ENCODE measurements at places on chromosomes 2 and 18.

- no peak overlapping the region for H3K27ac ChIP-seq
- no peaks in the 10 kb centered on the region for H3K36me3 ChIP-seq
- no peaks in the 10 kb centered on the region for H3K27me3 ChIP-seq
- H3K4me3 ChIP-seq, result no peak overlapping the region
- no peak for DNase-seq
Measured at GRCh38 chr18:75170022-75170789, 38.7 kb downstream of the PTGR3 start.

DNA sequence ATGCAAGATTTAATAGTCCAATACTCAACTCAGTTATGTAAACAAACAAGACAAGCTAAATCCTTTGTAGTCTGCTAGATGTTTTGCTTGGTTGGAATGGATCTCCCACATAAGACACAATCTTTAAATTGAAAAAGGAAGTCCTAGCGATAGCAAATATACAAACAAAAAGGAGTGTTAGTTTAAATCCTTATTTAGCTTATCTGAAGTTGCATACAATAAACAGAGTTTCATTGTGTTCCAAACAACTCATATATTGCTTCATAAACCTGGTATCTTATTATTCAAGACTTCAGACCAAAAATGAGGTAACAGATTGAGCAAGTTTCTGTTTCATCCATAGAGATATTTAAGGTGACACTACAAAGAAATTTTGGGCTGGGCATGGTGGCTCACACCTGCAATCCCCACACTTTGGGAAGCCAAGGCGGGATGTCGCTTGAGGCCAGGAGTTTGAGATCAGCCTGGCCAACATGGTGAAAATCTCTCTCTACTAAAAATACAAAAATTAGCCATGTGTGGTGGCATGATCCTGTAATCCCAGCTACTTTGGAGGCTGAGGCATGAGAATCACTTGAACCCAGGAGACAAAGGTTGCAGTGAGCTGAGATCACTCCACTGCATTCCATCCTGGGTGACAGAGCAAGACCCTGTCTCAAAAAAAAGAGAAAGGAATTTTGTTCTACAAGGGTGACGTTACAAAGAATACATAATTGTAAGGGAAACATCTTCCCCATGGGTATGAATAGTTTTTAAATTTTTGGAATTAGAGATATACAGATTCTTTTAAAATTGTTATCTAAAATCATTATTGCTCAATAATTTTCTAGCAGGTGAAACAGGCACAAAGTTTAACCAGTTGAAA is 150.5 kb upstream of the L3MBTL4 start:
- H3K27me3 ChIP-seq, result no peaks in the 10 kb centered on the region
- H3K36me3 ChIP-seq, result no peaks in the 10 kb centered on the region
- DNase-seq, result peak; percentile 62

DNA sequence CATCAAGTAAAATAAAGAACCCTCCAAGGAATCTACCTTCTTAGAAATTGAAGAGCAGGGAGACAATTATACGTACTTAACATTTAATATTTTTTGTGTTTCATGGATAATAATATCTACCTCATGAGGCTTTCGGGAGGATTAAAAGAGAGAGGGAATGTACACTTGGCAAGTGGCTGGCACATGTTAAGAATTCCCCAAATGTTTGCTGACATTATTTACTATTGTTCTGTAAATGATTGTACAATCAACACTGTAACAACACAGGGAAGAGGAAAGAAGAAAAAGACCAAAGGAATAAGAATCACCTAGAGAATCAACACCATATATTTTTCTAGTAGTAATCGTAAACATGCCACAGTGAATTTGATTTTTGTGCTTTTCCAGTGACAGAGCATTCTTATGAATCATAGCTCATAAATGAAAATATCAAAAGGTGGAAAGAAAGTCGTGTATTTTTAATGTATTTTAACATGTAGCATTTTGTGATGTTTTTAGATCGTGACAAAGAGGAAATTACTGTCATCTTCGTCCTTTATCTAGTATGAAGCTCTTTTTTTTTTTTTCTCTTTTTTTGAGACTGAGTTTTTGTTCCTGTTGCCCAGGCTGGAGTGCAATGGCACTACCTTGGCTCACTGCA is 67.3 kb downstream of the B3GNT2 start:
- no peaks in the 10 kb centered on the region for H3K36me3 ChIP-seq
- peaks cover 5% of the 10 kb centered on the region for H3K4me1 ChIP-seq
- DNase-seq, result no peak

DNA sequence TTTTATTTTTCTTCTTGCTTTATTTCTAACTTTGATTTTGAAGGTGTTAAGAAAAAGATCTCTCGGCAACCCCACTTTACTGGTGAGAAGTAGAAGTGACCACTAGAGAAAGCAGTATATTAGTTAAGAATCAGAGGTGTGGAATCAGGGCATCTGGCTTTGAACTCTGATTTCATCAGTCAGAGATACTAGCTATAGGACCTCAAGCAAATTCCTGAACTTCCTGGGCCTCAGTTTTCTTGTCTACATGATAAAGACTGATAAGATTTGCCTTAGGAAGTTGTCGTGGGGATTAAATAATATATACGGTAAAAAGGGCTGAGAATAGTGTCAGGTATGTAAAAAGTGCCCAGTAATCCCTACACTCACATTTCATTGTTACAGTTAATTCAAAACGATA is 440.3 kb upstream of the CRIM1 start:
- H3K27me3 ChIP-seq, result no peaks in the 10 kb centered on the region
- H3K4me1 ChIP-seq, result no peaks in the 10 kb centered on the region
- H3K27ac ChIP-seq, result no peak overlapping the region
- peak; percentile 50 for DNase-seq

- DNase-seq, result no peak
- H3K27me3 ChIP-seq, result no peaks in the 10 kb centered on the region
- H3K27ac ChIP-seq, result no peak overlapping the region
- peaks cover 2% of the 10 kb centered on the region for H3K4me1 ChIP-seq
Measured at GRCh38 chr18:74110976-74111375, 36.7 kb downstream of the FBXO15 start.

DNA sequence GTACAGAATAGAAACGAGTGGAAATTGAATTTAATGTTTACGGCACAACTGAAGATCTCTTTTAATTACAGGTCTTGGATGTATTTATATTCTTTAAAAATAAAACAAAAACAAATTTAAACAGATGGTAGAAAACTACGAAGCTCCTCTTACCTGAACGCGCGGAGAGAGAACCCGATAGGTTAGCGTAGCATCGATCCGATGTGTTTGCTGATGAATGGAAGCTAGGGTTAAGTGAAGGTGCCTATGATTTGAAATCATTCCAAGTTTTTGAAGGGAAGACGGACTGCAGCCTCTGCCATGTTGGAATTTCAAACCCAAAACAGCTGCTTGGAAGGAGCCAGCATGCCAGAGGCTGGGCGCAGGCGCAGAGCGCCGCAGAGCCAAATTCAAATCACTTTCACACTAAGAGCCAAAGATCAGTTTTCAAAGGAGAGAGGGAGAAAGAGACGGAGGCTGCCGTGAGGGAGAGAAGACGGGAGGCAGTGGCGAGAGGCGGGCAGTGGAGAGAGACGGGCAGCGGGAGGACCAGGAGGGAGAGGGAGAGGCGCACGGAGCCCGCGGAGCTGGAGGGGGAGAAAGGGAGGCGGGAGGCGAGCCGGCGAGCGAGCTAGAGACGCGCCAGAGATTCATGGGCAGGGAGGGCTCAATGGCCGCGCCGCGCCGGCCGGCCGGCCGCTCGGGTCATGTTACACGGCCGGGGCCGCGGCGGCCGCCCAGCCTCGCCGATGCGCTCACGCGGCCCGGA is at the start of gene FIGN:
Gene FIGN (minus strand): TSS at position 324 of the 748 bp plus-strand sequence. CDS start 1,081 bp downstream, outside the sequence.
- peak; percentile 80 for DNase-seq
- H3K27ac ChIP-seq, result peak within 1 kb of the TSS; percentile 91
- H3K36me3 ChIP-seq, result no peaks in the 10 kb centered on the region
- H3K27me3 ChIP-seq, result no peaks in the 10 kb centered on the region
- peak within 1 kb of the TSS; percentile 83 for H3K4me3 ChIP-seq

DNA sequence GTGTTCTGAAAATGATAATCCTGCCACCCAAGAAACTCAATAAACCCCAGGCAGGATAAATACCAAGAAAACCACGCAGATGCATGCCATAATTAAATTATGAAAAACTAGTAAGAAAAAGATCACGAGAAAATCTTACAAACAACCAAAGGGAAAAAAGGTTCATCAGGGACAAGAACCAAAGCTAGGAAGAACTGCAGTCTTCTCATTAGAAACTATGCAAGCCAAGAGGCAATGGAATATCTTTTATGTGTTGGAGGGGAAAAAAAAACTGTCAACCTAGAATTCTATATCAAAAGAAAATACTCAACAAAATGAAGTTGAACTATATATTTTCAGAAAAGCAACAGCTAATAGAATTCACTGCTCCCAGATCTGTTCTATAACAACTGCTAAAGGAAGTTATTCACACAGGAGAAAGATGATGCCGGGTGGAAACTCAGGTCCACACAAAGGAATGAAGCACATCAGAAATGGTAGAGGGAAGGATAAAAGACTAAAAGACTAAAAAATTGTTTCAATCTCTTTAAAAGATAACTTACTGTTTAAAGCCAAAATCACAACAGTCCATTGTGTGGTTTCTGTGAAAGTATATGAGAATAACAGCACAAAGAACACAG is 55.0 kb downstream of the NDUFA10 start:
- DNase-seq, result no peak
- no peak overlapping the region for H3K27ac ChIP-seq
- no peaks in the 10 kb centered on the region for H3K4me1 ChIP-seq

DNA sequence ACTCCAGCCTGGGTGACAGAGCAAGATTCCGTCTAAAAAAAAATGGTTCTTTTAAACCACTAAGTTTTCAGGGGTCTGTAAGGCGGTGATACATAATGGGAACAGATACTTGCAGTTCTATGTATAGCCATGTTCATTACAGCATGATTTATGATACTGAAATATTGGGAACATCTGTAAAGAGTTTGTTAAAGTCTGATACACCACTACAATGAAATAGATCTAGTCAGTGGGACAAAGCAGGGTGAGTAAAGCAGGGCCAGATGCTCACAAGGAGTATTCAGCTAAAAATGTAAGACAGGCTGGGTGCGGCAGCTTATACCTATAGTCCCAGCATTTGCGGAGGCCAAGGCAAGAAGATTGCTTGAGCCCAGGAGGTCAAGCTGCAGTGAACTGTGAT is 6.2 kb upstream of the ING5 start:
- no peak overlapping the region for H3K4me3 ChIP-seq
- DNase-seq, result no peak
- H3K36me3 ChIP-seq, result peaks cover 20% of the 10 kb centered on the region
- H3K27me3 ChIP-seq, result no peaks in the 10 kb centered on the region

DNA sequence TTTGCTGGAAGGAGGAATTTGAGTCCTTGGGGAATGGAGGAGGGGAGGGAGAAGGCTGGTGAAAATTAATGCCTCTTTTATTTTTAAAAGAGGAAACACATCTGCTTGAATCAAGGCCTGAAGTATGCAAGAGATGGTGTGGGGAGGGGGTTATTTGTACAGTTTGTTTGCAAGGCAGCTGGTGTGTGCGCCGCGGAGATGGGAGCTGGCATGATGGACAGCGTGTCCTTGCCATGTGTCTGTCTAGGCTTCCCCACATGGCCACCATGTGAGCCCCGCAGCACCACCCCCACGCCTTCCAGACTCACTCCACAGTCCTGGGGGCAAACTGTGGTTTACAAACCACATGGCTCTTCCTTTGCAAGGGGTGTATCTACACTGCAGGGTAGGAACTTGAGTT is 154.8 kb upstream of the APCDD1 start:
- H3K27ac ChIP-seq, result no peak overlapping the region
- H3K4me3 ChIP-seq, result no peak overlapping the region
- DNase-seq, result no peak
- no peaks in the 10 kb centered on the region for H3K27me3 ChIP-seq
- no peaks in the 10 kb centered on the region for H3K4me1 ChIP-seq
- H3K36me3 ChIP-seq, result no peaks in the 10 kb centered on the region

DNA sequence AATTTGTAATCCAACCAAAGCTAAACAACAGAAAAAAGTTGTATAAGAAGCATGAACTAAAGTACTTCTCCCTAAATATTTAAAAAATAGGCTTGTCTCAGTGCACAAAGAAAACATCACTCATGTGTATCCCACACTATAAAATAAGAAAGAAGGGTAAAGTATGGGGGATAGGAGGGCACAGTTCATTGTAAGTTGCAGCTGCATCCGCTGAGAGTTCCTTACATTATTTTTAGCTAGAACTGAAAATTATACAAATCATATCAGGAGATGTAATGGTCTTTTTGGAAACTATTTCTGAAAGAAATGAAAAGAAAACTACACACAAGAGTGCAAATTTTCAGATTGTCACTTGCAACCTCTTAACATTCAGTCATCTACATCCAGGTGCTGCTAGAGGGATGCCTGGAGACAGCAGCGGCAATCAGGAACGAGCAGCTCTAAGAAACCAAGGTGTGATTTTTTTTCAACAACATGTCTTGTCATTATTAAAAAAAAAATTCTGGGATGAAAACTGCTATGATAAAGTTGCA is 273.6 kb downstream of the ASXL3 start:
- no peaks in the 10 kb centered on the region for H3K36me3 ChIP-seq
- H3K27ac ChIP-seq, result no peak overlapping the region
- no peaks in the 10 kb centered on the region for H3K27me3 ChIP-seq
- H3K4me3 ChIP-seq, result no peak overlapping the region

GRCh38 chr2:9276901-9277451 is 70.4 kb downstream of the ASAP2 start:
- no peak overlapping the region for H3K27ac ChIP-seq
- no peak for DNase-seq
- peaks cover 3% of the 10 kb centered on the region for H3K36me3 ChIP-seq

DNA sequence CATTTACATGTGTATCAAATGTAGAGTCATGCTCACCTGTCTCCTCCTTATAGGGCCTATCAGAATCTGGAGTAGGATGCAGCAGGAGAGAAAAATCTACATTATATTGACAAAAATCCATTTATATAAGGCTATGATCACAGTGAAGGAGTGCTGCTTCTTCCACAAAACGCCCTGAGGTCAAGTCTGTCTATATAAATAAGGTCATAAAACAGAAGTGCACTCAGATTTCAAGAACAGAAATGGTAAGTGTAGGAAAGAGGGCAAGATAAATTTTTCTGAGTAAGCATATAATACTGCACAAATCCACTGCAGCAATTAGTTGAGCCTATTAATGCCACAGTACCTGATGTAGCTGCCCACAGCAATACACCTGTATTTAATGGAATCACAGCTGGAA is 51.8 kb downstream of the COL5A2 start:
- H3K36me3 ChIP-seq, result no peaks in the 10 kb centered on the region
- no peak overlapping the region for H3K27ac ChIP-seq
- DNase-seq, result no peak
- H3K4me3 ChIP-seq, result no peak overlapping the region
- H3K4me1 ChIP-seq, result no peaks in the 10 kb centered on the region
- H3K27me3 ChIP-seq, result no peaks in the 10 kb centered on the region

DNA sequence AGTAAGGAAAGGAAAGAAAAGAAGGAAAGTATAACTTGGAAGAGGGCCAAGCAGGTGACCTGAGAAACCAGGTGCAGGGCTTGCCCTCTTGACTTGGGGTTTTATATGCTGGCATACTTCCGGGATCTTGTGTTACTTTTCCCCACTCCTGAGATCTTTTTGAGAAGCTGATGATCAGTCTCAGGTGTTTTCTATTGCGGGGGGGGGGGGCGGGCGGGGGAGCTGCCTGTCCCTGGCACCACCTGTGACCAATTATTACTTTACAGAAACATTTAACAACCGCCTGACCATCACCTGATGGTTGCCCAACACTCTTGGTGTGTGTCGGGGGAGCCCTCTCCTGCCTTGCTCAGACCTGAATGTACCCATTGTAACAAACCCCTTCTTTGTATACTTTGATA is 6.9 kb upstream of the CASP10 start:
- H3K27ac ChIP-seq, result no peak overlapping the region
- H3K27me3 ChIP-seq, result no peaks in the 10 kb centered on the region
- no peaks in the 10 kb centered on the region for H3K36me3 ChIP-seq
- no peaks in the 10 kb centered on the region for H3K4me1 ChIP-seq
- H3K4me3 ChIP-seq, result no peak overlapping the region
